ENCODE measurements at places on chromosomes 1 and 21.

DNA sequence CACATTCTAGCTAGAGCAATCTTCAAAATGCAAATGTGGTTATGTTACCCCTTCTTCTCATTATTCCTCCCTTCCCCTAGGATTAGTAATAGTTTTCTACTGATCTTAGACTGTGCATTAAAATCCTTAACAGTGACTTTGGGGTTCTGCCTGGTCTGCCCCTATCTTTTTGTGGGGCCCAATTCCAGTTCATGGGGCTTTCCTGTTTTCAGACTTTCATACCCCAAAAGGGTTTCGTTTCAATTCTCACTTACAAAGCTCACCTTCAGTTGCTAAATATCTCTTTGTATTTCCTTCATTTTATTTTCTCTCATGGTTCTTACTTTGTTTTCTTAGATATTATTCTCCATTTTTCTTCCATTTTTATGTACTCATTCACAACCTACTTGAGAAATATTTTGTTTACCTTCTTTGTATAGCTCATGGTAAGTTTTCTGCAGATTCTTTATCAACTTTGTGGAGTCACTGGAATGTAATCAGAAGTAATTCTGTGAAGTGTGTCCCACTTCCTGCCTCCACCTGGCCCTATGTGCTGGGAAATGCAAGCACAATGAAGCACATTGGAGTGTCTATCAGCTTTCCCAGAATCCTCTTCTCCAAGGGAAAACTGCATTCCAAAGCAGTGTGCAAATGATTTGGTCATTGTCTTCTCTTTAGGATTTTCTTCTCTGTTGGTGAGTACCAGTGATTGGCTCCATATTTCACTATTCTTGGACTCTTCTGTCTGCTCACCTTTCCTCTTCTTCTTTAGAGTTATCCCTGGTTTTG is 350.2 kb downstream of the ZNF326 start:
- H3K36me3 ChIP-seq, result no peaks in the 10 kb centered on the region
- no peak overlapping the region for H3K27ac ChIP-seq
- H3K27me3 ChIP-seq, result no peaks in the 10 kb centered on the region
- no peak for DNase-seq
- H3K4me1 ChIP-seq, result peaks cover 3% of the 10 kb centered on the region

- H3K4me1 ChIP-seq, result peaks cover 4% of the 10 kb centered on the region
- no peak overlapping the region for H3K27ac ChIP-seq
- no peaks in the 10 kb centered on the region for H3K36me3 ChIP-seq
- H3K27me3 ChIP-seq, result no peaks in the 10 kb centered on the region
These were observed 282.4 kb downstream of the GRIK1 start for GRCh38 chr21:29657240-29657989.

DNA sequence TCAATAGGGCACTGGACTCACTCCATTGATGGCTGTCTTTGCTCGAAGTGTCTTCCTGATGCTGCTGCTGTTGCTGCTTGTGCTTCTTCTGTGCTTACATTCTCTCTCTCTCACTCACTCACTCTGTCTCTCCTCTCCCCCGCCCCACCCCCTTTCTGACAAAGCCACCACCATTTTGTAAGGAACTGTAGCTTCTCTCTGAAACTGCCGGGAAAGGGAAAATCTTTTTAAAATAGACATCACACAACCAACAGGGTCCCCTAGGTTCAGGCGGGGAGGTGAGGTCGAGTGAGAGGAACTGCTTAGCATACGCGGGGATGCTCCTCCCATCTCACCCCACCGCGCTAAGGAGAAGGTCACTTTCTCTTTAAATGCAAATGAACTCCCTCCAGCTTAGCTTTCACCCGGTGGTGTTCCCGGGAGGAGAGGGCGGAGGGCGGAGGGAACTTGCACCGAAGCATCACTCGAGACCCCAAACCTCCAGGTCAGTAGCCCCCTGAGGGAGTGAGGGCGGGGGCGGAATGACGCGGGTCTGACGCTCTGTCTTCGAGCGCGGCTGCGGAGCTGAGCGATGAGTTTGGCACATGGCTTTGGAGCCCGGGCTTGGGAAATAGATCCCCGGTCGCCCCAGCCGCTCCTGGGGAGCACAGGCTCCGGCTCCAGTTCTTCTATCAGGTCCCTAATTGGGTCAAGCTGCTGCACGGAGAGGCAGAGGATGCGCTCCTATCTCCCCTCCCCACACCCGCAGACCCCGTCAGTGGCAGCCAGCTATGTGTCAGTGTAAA is at the start of gene CCDC28B:
Gene CCDC28B, plus strand, starts transcription at position 370 of the 785 bp plus-strand sequence. CDS start 1,341 bp downstream, outside the sequence.
- DNase-seq, result peak; percentile 32
- peaks cover 46% of the 10 kb centered on the region for H3K4me1 ChIP-seq
- no peaks in the 10 kb centered on the region for H3K36me3 ChIP-seq

DNA sequence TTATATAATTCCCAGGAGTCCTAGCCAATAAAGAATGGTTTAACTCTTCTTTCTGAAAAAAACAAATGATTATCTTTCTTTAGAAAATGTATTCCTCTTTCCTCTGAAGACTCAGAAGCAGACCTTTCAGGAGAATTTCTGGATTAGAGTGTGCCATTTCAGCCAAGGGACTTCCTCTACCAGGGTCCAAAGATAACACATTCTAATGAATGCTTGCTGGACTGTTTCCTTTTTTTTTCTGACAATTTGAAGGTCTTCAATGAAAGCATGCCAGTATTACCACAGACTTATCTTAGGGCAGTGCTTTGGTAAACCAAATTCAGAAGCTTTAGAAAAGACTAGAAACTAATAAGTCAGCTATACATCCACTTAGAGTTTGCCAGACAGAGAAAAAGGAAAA is 80.5 kb downstream of the RERE start:
- H3K4me3 ChIP-seq, result no peak overlapping the region
- no peak for DNase-seq
- H3K4me1 ChIP-seq, result no peaks in the 10 kb centered on the region
- H3K27ac ChIP-seq, result no peak overlapping the region
- peaks cover 2% of the 10 kb centered on the region for H3K36me3 ChIP-seq

DNA sequence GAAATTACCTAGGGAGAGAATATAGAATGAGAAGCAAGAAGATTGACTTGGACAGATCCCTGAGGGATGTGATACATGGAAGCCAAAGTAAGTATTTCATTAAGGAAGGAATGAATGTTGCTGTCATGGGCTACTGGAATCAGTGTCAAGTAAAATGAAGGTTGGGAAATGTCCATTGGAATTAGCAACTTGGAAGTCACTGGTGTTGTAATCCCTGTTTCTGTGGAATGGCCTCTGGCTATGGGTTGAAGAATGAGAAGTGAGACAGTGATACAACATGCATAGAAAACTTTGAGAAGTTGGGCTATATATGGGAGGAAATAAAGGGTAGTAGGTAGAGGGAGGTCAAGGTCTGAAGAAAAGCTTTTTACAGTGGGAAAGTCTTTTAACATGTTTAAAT is 54.7 kb downstream of the CCDC18 start:
- no peaks in the 10 kb centered on the region for H3K4me1 ChIP-seq
- no peak overlapping the region for H3K27ac ChIP-seq
- DNase-seq, result no peak
- H3K36me3 ChIP-seq, result peaks cover 10% of the 10 kb centered on the region

DNA sequence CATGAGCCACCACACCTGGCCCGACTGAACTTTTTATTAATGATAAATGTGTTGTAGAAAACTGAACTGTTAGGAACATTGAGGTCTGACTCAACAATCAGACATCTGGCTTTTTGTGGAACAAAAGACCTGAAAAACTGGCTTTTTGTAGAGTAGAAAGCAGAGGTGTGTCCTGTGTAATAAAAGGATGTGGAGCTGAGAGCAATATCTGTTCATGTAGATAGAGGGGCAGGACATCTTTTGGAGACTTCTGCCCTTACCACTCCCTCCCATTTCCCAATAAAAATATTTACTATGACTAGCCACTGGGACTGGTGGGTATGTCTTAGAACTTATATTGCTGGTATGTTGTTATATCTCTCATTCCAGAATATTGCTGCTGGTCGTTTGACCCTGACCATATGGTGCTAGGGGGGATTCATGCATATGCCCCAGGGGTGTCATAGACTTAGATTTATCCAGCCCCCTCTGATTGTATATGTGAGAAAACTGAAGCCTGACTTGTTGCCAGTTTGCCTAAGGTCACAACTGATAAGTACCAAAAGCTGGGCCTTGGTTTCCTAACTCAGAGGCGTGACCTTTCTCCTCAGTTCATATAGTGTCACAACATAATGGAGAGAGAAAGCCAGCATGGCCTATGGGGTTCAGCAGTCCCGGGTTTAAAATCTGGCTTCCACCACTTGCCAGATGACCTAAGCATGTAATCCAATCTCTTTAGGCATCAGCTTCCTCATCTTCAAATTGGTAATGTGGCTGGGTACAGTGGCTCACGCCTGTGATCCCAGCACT is 33.5 kb upstream of the PIGV start:
- H3K27me3 ChIP-seq, result no peaks in the 10 kb centered on the region
- no peak overlapping the region for H3K4me3 ChIP-seq
- no peak for DNase-seq
- no peaks in the 10 kb centered on the region for H3K36me3 ChIP-seq
- H3K27ac ChIP-seq, result peak overlapping the region; percentile 39

DNA sequence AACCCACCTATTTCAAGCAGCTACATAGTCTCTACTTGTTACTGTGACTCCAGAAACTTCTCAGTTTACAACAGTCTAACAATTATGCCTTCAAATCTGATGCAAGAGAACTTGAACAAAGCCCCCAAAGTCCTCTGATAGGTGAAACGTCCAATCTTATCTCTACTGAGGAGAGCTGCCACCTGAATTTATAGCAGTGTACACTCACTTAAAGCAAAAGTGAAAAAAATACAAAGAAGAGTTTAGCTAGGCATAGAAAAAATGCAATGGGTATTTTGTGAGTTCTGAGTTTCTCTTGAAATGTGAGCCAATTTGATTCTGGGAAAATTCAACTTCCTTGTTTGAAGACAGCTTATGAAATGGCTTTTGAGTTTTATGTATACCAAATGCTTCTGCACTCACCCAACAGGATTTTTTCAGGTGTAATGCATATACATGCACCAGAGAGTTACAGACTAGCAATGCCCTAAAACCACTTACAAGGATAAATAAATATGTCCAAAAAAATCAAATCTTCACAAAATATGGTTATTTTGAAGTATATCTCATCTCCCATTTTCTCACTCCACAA is 17.8 kb upstream of the CLIC6 start:
- H3K4me1 ChIP-seq, result peaks cover 3% of the 10 kb centered on the region
- H3K36me3 ChIP-seq, result peaks cover 3% of the 10 kb centered on the region
- peaks cover 49% of the 10 kb centered on the region for H3K27me3 ChIP-seq
- H3K4me3 ChIP-seq, result no peak overlapping the region
- no peak for DNase-seq
